ENCODE measurements at places on chromosomes 2 and 18.

- no peak for DNase-seq
Measured at GRCh38 chr2:32792416-32792815, 154.3 kb upstream of the LTBP1 start.

DNA sequence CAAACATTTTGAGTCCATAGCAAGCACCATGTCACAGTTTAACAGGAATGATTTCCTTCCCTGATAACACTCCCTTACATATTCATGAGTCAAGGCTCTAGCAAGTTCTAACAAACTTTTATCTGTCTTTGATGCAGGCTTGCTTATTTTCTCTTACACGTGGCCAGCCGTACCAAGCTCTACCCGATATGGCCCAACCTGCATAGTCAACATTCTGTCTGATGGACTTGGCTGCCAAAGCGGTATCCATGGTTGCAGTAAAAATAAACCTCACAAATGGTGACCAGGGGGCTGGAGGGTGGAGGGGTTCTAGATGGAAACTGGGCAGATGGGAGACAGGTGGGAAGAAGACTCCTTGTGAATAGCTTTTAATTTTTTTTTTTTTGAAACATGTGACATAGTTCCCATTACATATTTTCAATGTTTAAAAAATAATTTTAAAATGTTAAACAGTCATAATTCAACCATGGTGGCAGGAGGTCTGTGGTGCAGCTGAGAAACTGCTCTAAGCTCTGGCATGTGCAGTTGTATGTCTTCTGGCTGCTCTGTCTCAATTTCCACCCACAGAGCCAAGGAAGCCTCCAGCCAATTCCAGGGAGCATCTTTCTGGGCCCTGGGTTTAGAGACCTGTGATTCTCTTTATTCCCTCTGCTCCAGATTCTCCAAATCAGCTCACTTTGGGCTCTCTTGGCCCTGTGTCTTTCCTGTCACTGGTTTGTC is 20.7 kb upstream of the CXCR1 start:
- DNase-seq, result no peak

- no peak for DNase-seq
Measured at GRCh38 chr2:219401606-219402005, 13.9 kb upstream of the DNPEP start.

DNA sequence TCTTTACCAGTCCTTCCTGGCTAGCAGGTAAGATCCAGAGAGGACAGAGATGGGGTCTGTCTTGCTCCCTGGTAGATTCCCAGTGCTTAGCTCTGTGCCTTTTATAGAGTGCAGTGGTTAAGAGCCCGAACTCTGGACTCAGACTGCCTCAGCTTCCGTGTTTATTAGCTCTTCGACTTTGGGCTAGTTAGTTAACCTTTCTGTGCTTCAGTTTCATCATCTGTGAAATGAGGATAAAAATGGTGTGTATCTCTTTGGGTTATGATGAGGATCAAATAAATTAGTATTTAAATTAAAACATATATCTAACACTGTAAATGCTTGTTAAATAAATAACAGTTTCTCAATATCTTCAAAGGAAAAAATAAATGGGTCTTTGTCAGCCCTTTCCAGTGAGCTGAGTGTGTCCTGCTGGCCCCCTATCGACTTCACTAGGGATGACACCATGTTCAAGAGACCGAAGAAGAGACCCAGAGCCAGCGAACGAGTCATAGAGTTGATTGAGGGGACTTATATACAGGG is 38.2 kb downstream of the CERS6 start:
- peak; percentile 16 for DNase-seq

GRCh38 chr18:10230072-10230471 is 224.4 kb upstream of the APCDD1 start:
- peak; percentile 3 for DNase-seq

- DNase-seq, result no peak
Measured at GRCh38 chr2:24101992-24102391, 17.4 kb upstream of the TP53I3 start.

GRCh38 chr2:233824373-233824772 is 30.0 kb downstream of the HJURP start:
- DNase-seq, result no peak
